Nasal cavity respiratory epithelium epithelial cell of viscerocranial mucosa (primary cell): ENCODE measurements at places on chromosomes 11 and 22. TPM values are rescaled to one million over a fixed set of nuclear protein-coding genes. Genes with fewer than 3 reads are reported as not detected.

Gene ABCC8
- not detected in 2 replicates for total RNA-seq

Gene IGLL1
- not detected in 2 replicates for total RNA-seq

Gene KCNE3
- total RNA-seq, result 0.43 TPM in 1 of 2 replicates, not detected in the other

Gene RASGRP2
- not detected in 2 replicates for total RNA-seq

Gene SLC25A45
- 0.57 and 0.68 TPM in 2 replicates for total RNA-seq

Gene MYOD1
- total RNA-seq, result not detected in 2 replicates

Gene ARHGAP42
- total RNA-seq, result 5.5 and 7.5 TPM in 2 replicates

Gene ELP4
- total RNA-seq, result 12.6 and 16.0 TPM in 2 replicates

Gene OOSP4A
- not detected in 2 replicates for total RNA-seq

Gene MMP13
- total RNA-seq, result 0.07 TPM in 1 of 2 replicates, not detected in the other
